Mucosa of descending colon (tissue), 3 donors: ENCODE measurements at places on chromosomes 6 and 20. TPM values are rescaled to one million over a fixed set of nuclear protein-coding genes. Genes with fewer than 3 reads are reported as not detected.

BCLAF1 gene
- total RNA-seq: 130 TPM

ADGB gene
- 0.70 TPM for total RNA-seq

SLC32A1 gene
- 0.17 TPM for total RNA-seq

E2F1 gene
- total RNA-seq: 8.2 TPM

THBS2 gene
- 3.7 TPM for total RNA-seq

PDE10A gene
- total RNA-seq: 18.0 TPM

ETV7 gene
- total RNA-seq: 5.7 TPM

SIRPB2 gene
- total RNA-seq: 0.87 TPM

PKIB gene
- 122 TPM for total RNA-seq

MLIP gene
- total RNA-seq: 2.5 TPM

NFATC2 gene
- 7.2 TPM for total RNA-seq

GHRH gene
- total RNA-seq: not detected

CYB5R4 gene
- 29.0 TPM for total RNA-seq

SLPI gene
- 29.9 TPM for total RNA-seq

ASIP gene
- not detected for total RNA-seq

SLC26A8 gene
- 0.28 TPM for total RNA-seq

UST gene
- 2.1 TPM for total RNA-seq

HLA-DMB gene
- 22.8 TPM for total RNA-seq

DPPA5 gene
- total RNA-seq: not detected

EGFL8 gene
- 16.9 TPM for total RNA-seq

USP49 gene
- 2.8 TPM for total RNA-seq

BHLHE23 gene
- total RNA-seq: not detected

ARG1 gene
- not detected for total RNA-seq

SALL4 gene
- 0.05 TPM for total RNA-seq

PACSIN1 gene
- 0.41 TPM for total RNA-seq

BEND6 gene
- 0.31 TPM for total RNA-seq

MEA1 gene
- 38.0 TPM for total RNA-seq

ZNF133 gene
- total RNA-seq: 6.1 TPM

MYLK4 gene
- 0.82 TPM for total RNA-seq

TNFRSF6B gene
- total RNA-seq: not detected

CAPN11 gene
- 0.35 TPM for total RNA-seq

GUCA1A gene
- not detected for total RNA-seq
